KBM-7 (cell line): ENCODE measurements at places on chromosomes 6 and 20.

GRCh38 chr6:74065705-74066104 is 369.7 kb downstream of the CD109 start:
- DNase-seq, result no peak

- no peak for DNase-seq
These were observed 598.1 kb downstream of the PHF3 start for GRCh38 chr6:64233746-64234145.

DNA sequence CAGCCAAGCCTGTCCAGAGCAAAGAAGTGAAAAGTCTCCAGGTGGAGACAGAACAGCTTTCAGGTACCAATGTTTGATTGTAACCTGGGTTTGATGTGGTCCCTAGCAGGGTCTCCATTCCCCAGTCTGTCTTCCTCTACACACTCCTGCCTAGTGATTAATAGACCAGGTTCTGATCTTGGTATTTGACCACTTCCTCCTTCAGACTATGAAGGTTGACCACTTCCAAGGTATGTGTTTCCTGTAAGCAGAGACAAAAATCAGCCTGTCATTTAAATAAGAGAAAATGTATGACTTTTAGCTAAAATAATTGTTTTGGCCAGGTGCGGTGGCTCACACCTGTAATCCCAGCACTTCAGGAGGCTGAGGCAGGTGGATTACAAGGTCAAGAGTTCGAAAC is 41.8 kb upstream of the TOP1 start:
- DNase-seq, result no peak

DNA sequence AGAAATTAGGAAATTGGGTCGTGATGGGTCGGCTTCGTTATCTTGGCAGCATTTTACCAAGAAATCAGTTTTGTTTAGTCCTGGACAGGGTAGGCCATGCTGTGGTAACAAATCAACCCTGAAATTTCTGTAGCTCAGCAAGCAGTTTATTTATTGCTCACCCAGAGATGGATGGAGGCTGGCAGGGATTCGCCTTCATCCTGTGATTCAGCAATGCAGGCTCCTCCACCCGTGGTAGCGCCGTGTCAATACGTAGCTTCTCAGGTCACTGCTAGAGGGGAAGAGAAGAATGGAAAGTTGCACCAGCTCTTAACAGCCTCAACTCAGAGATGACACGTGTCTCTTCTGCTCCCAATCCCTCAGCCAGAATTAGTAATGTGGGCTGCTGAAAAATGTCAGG is 157.0 kb upstream of the SGK1 start:
- no peak for DNase-seq

GRCh38 chr6:18117136-18117535 is 5.3 kb downstream of the NHLRC1 start:
- no peak for DNase-seq

DNA sequence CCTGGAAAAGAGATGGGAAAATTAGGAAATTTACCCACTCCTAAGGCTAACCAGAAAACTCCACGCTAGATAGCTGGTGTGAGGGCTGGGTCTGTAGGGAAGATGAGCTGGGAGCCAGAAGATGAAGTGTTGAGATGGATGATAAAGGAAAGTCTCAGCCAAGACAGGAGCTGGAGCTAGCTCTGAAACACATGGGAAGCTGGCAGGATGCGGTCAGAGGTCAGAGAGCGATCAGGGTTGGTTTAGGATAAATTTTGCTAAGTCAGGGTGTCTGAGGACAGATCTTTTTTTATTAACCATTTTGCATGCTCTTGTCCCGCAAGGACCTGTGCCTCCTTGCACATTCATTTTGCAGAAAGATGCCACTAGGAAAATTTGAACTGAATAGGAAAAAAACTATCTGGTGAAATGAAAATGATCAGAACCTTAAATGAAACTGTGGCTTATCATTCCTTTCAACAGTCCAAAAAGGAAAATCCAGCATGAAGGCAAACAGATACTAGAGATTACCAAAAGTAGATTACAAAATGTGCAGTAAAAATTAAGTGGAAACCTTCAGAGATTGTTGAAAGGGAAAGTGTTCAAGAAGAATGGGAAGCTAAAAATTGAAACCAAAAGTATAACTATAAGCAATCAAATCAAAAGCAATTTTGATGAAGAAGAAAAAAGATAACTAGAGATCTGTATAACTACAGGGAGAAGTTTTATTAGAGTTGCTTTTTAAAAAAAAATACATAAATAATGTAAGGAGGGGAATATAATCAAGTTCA is 10.7 kb upstream of the EDN1 start:
- no peak for DNase-seq

GRCh38 chr20:55269913-55270312 is 735.4 kb downstream of the CBLN4 start:
- no peak for DNase-seq

GRCh38 chr6:163940705-163941623 is 526.4 kb downstream of the QKI start:
- DNase-seq, result no peak

DNA sequence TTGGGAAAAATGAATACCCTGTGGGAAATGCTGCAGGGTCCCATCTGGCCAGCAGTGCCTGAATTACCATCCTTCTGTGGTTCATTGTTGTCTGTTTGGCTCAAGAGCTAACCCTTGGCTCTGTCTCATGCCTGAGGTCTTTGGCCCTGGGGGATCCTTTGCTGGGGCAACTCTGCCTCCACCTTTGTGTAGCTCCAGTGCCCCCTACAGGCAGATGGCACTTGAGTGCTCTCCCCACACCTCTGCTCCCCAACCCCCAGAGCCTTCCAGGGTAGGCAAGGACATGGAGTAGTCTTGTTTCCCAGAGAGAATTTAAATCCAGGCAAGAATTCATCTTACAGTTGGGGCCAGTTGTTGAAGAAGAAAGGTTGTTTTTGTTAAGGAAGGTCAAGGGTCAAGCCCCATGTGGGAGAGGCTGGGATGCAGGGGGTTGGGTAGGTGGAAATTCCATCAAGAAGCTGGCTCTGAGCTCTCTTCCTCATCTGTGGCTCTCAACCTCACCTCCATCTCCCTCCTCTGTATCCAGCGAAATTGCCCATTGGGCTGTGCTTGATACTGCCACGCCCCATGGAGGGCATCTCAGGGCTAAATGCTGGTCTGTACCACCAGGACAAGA is 44.2 kb downstream of the ZNF831 start:
- DNase-seq, result peak; percentile 54

DNA sequence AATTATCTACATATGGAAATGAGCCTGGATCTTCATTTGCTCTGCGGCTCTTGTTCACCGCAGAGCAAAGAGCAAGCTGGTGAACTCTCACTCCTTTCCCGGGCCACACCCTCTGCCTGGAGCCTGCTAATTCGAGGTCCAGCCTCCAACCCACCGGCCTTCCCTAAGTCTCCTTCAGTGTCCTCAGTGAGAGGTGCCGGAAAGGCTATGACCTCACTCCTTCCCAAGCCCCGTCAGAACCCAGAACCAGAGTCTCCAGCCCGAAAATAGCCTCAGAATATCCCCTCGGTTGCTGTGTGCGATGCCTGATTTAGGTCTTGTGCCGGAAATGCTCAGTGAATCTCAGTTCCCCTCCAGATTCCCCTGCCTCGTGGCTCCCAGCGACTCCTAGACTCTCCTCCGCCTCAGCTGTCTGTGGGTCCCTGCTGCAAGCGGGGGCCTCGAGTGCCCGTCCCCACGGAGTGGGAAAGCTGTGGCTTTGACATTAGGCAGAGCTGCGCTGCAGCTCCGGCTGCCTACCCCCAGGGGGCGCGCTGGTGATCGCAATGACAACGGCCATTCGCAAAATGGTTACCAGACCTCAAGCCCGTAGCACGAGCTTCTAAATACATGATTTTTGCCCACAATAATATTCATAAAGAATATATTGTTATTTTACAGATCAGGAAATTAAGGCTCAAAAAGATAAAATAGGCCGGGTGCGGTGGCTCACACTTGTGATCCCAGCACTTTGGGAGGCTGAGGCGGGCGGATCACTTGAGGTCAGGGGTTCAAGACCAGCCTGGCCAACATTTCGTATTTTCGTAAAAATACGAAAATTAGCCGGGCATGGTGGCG is 4.1 kb upstream of the BNIP5 start:
- peak; percentile 73 for DNase-seq

DNA sequence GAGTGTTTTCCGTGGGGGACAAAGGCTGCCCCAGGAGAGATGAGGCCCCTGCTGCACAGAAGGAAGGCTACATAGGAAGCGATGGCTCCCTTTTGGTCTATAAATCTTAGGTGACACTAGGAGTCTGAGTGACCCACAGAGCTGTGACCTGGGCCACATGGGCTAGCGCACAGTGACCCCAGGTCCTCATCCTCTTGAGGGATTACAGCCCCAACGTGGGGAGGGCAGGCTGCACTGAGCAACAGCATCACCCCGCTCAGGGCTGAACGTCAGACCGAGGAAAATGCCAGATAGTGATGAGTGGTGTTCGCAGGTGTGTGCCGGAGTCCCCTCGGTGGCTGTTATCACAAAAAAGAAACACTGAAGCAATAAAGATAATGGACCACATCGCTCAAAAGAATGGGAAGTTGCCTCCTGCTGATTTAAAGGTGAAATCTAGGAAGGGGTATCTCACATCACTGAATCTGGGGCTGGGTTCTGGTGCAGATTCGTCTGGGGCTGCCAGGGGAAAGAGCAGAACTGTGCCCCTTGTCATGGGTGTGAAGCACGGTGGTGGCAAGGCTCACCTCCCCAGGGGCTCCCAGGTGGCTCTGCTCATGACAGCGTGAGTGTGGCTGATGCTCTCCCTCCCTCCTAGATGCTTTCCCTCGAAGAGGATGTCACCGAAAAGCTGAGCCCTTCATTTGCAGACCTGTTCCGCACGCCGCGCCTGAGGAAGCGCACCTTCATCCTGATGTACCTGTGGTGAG is 14.5 kb downstream of the SLC22A1 start:
- DNase-seq, result no peak

- no peak for DNase-seq
These were observed 3.5 kb downstream of the SOBP start for GRCh38 chr6:107493158-107494057.

DNA sequence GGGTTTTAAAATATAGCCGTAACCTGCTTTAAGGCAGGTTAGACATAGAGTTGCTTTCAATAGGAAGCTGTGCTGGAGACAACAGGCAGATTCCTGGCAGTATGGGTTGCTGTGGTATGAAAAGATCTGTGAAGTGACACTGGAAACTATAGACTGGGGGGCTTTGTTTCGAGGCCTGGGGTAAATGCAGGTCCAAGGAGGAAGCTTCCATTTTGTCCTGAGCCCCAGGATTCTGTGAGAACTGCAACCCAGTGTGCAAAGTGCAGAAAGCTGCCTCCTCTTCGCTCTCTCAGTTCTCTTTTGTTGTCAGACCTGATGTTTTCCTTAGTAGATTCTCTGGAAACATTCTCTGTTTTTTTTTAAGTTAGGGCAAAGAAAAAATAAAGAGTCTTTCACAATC is 86.9 kb downstream of the LYRM4 start:
- no peak for DNase-seq

- DNase-seq, result no peak
These were observed 915 bp downstream of the CLVS2 start for GRCh38 chr6:122996794-122997505.

GRCh38 chr6:108766886-108767285 is 81.3 kb upstream of the ARMC2 start:
- no peak for DNase-seq

- DNase-seq, result no peak
These were observed 112.1 kb downstream of the BCAS1 start for GRCh38 chr20:53958260-53958659.

- DNase-seq, result no peak
These were observed 54.7 kb downstream of the TRAF3IP2 start for GRCh38 chr6:111550953-111551352.

DNA sequence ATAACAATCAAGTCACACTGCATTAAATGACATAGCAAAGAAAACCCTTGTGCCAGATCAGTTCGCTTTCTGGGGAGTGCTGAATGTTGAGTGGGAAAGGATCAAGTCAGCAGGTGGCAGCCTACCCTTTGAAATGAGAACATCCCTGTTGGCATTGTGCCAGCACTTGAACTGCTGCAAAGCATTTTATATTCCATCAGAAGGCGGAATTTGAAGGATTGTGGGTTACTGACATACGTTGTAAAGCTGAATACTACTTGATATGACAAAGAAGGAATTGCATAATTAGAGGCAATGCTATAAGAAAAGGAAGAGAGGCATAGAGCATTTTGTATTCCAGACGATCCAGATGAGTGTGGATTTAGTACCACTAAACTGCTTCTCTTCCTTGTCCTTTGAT is 26.5 kb downstream of the BCKDHB start:
- peak; percentile 62 for DNase-seq

GRCh38 chr20:2952766-2953165 is 79.5 kb downstream of the PTPRA start:
- peak; percentile 49 for DNase-seq

- DNase-seq, result no peak
These were observed 1.4 kb downstream of the NNAT start for GRCh38 chr20:37522260-37523011.

- DNase-seq, result no peak
These were observed 17.3 kb downstream of the TUBB2B start for GRCh38 chr6:3210024-3210610.

GRCh38 chr6:13427801-13428582 is 59.4 kb downstream of the GFOD1 start:
- DNase-seq, result peak; percentile 87

DNA sequence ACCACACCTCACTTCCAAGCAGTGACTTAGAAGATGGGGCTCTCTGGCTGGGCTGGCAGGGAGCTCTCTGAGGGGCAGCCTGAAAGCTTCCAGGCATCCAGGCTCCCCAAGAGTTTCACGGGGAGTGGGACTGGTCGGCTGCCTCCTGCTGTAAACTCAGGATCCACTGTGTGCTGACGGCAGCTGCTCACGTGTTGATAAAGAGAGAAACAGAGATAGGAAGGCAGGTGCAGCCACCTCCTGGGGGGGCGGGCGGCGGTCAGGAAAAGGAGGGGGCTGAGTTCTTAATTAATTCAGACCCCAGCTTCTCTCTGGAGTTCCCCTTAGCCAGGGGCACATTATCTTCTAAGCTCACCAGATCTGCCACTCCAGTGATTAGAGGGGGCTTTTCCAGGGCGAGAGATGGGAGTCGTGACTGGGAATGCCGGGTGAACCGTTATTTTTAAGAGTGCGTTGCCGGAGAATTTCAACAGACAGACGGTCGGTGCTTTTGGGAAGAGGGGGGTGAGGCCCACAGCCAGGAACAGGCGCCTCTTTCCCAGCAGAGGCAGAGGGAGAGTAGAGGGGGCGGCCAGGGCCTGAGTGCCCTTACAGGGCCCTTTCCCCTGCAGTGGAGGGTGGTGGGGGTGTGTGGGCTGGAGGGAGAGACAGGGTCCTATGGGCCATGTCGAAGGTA is 70.9 kb downstream of the CD40 start:
- DNase-seq, result no peak

GRCh38 chr6:119273272-119274196 is 76.0 kb downstream of the MAN1A1 start:
- DNase-seq, result no peak

DNA sequence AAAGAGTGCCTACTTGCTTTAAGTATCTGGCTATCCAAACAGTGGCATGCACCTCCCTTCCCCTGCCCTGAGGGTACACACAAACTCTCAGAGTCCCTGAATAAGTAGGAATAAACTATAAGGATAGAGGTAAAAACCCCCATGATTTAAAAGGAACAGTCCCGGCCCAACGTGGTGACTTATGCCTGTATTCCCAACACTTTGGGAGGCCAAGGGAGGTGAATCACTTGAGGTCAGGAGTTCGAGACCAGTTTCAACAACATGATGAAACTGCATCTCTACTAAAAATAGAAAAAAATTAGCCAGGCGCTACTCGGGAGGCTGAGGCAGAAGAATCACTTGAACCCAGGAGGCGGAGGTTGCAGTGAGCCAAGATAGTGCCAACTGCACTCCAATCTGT is 22.2 kb downstream of the SAMHD1 start:
- DNase-seq, result no peak
